ENCODE measurements at places on chromosomes 3 and 15.

DNA sequence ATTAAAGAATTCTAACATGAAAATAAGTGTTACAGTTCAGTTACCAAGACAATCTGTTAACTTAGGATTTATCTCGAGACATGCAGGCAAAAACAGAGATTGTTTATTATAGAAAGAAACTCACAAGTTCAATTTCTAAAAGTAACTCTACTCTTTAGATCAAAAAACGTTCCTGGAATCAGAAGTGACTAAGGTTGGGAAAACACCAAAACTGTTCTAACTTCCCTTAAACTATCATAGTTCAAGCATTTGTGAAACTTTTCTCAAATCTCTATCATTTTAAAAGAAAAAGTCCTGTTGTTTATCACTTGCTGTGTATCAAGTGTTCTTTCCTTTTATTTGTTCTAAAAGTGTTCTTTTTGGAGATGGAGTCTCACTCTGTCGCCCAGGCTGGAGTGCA lies 8.7 kb downstream of the WDR82 start:
- DNase-seq: no peak

GRCh38 chr3:136021803-136022202 lies 56.3 kb downstream of the PPP2R3A start:
- DNase-seq: no peak

DNA sequence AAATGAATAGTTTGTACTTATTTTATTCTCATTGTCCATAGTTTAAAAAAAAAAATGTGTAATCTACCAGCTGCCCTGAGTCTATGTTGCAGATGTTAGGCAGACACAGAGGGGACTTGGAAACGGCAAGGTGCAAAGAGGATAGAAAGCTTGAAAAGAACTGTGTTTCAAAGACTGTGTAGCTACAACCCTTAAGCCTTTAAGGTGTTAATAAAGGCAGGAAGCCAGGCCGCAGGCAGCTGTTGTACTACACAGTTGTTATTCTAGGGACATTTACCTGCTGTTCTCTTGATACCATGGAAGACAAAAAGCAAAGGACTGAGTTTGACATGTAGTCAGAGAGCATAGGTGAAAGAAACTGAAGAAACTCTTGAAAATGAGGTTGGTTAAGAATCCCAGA lies 440.0 kb downstream of the TUSC7 start:
- no peak for DNase-seq

GRCh38 chr3:57998366-57999283 lies 9.6 kb upstream of the FLNB start:
- no peak for DNase-seq

GRCh38 chr3:137845666-137846065 lies 81.6 kb downstream of the SOX14 start:
- DNase-seq: no peak

GRCh38 chr3:138259126-138259525 lies 70.5 kb downstream of the NME9 start:
- no peak for DNase-seq

- DNase-seq: no peak
Observed at GRCh38 chr3:126015075-126015474, 46.1 kb downstream of the ROPN1B start.

DNA sequence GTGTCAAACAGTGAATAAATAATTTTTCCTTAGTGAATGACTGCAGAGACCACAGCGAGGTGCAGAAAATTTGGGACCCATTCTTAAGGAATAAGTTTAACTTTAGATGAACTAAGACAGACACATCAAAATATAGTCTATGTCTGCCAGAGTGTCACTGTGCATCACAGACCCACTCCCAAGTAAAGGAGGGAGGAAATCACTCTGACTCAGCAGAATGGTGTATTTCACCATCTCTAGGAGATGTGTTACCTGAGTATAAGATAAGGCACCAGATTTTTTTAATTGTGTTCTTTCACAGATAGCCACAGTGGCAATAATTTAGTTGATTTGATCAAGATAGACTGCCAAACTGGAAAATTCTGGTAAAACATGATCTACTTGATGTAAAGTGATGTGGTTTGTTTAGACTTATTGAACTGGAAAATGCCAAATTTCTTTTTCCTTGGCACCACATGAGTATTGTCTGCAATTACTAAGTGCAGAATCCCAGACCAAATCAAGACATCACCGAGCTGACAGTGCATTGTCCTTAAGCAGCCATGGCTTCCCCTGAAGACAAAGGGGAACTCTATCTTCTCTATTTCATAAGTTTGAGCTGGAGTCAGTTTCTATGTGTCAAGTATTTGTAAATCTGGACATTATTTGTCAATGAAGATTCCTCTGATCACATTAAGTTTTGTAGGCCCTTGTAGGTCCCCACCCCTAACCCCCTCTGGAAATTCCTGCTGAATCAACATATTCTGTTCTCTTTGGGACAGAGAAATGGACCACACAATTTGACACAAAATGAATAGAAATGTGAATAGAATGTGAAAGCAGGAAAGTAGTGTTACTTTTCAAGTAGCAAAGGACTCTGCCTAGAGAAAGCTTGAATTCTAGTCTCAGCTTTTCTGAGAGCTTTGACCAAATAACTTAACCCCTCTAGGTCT lies 47.6 kb downstream of the TIPARP start:
- no peak for DNase-seq

GRCh38 chr3:123338620-123339061 lies 110.2 kb downstream of the ADCY5 start:
- DNase-seq: no peak
